ENCODE measurements at places on chromosomes 12 and 14.

DNA sequence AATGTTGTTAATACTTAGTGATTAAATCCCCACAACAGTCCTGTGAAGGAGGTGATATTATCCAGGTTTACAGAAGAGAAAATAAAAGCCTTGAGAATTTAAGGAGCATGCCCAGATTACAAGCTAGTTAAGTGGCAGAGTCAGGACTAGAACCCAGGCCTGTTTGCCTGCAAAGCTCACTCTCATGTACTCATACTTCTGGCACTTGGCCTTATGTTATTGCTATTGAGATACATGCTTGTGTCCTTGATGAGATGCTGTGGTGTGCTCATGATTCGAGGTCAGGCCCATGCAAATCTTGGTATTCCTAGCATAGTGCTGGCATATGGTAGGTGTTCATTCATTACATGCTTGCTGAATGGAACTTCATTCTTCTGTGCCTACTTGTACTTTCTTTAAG lies 7.6 kb upstream of the EID3 start:
- DNase-seq: no peak

DNA sequence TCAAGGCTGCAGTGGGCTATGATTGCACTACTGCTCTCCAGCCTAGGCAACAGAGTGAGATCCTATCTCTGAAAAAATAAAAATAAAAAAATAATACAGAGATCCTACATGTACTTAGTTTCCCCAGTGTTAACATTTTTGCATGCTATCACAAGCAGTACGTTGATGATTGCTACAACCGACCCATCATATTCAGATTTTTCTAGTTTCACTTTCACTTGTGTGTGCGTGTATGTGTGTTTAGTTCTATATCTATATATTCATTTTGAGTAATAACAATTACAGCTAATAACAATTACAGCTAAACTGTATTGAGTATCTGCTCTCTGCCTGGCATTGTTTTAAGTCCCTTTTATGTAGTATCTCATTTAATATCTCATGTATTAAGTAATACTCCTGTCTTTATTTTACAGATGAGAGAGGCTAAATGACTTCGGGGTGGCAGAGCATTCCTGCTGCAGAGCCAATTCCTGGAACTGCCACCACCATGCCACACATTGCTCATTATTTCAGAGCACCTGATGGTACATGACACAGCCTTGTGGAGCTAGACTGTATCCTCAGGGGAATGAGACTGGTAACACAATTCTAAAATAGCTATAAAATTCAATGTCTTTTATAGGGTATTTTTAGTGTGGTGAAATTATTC lies 153.1 kb downstream of the BCAT1 start:
- no peak for DNase-seq

GRCh38 chr12:66572845-66573244 lies 106.0 kb downstream of the GRIP1 start:
- DNase-seq: no peak

DNA sequence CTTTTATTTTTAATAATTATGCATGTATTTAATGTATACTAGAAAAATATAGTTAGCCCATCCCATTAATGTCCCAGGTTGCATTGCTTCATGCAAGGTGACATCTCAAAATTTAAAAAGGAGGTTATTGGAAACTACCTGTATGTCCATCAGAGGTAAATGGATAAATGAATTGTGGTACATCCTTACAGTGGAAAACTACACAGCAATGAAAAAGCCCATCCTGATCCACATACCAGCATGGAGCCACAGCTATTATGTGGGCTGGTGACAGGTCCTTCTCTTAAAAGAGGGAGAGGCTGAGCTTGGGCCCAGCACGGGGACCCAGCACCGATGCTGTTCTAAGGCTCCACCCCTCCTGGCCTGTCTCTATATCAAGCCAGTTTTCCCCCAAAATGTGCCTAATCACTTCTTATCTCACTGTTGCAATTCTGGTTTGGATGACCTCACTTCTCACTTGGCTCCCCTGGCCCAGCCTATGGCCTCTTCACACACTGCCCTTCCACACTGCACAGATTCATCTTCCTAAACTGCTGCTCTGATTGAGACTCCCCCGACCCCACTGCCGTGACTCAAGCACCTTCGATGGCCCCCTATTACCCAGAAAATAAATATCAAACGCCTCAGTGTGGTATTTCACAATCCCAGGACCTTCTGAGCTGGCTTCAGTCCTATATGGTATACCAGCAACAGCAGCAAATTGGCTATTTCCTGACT lies 97.1 kb upstream of the NCOR2 start:
- DNase-seq: no peak

GRCh38 chr12:54392485-54393206 lies 8.1 kb upstream of the ZNF385A start:
- no peak for DNase-seq
